ENCODE measurements at places on chromosomes 6 and 20. TPM values are rescaled to one million over a fixed set of nuclear protein-coding genes. Genes with fewer than 3 reads are reported as not detected.

DNA sequence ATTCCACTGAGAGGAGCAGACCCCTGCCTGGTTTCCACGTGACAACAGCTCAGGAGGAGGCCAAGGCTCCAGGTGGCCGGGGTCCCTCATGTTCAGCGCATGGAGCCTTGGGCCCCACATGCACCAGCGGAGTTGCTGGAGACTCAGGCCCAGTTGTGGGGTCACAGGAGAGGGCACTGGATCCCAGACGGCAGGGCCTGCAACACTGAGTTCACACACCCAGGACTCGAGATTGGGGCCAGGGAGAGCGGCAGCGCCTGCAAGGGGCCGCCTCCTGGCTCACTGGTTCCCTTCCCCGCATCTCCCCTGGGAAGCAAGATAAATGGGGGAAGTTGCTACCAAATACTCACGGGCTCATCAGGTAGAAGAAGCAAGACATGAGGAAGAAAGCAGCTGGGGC, 348.1 kb downstream of the ZFAND3 start:
- DNase-seq: no peak

DNA sequence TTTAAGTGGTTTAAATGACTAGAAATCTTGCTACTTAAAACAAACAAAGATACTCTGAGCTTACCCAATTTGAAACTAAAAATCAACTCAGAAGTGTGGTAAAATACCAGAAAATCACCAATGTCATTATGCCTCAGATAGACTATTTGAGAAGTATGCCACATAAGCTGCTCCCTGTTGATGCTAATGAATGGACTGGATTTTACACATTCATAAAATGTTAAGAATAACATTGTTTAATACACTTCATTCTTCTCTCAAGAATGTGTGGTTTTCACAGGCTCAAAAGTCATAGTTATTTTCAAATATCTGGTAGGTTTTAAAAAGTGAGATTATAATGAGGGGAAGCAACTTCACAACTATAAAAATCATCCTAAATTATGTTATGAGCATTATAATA, 170.6 kb downstream of the TASP1 start:
- no peak for DNase-seq

GRCh38 chr6:17542243-17542642, 57.9 kb upstream of the FAM8A1 start:
- no peak for DNase-seq

The DTD1 gene
- 66.6 TPM for polyA plus RNA-seq

DNA sequence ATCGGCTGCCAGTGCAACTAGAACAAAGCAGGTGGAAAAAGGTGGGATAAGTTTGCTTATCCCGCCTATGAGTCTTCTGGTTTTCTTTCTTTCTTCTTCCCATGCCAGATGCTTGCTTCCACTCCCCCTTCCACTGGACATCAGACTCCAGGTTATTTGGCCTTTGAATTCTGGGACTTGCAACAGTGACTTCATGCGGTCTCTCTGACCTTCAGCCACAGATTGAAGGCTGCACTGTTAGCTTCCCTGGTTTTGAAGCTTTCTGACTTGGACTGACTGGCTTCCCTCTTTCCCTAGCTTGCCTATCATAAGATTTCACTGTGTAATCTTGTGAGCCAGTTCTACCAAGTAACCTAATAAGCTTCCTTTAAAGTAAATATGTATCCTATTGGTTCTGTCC, 878.4 kb upstream of the GJE1 start:
- no peak for DNase-seq

DNA sequence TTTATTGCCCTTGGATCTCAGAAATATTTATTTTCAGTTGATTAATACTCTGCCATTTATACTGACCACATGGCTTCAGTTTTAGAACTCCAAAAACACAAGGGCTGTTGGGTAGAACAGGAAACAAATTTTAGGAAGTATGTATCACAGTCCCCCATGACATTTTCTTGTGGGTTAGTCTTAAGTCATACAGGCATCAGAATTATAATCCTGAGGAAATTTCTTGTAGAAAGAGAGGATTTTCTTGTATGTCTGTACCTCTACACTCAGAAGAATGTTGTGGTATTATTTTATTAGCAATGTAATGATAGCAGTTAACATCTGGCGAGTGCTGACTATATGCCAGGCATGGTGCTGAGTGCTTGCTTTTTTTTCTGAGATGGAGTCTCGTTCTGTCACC, 302.9 kb downstream of the CLIC5 start:
- no peak for DNase-seq

The SLC32A1 gene
- not detected for polyA plus RNA-seq

The TMEM244 gene
- 0.76 TPM for polyA plus RNA-seq

The OR10C1 gene
- not detected for polyA plus RNA-seq

The STMND1 gene
- polyA plus RNA-seq: not detected

The RBM24 gene
- polyA plus RNA-seq: not detected

The TMX4 gene
- 88.2 TPM for polyA plus RNA-seq

DNA sequence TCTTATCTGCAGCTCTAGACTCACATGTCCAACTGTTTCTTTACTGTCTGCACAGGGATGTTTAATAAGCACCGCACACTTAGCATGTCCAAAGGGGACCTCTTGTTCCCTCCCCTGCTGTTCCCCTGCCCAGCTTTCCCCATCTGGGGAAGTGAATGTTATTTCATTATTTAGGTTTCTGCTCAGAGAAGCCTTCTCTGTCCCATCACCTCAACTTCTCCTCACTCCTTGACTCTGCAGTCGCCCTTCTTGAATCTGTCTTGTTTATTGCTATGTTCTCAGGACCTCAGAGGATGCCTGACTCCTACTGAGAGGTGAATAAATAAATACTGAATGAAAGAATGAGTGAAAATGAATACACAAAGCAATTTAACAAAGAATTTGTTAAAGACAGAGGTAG, 121.0 kb downstream of the SASH1 start:
- DNase-seq: no peak

- DNase-seq: no peak
Observed at GRCh38 chr20:50445354-50446151, 64.6 kb upstream of the PTPN1 start.

DNA sequence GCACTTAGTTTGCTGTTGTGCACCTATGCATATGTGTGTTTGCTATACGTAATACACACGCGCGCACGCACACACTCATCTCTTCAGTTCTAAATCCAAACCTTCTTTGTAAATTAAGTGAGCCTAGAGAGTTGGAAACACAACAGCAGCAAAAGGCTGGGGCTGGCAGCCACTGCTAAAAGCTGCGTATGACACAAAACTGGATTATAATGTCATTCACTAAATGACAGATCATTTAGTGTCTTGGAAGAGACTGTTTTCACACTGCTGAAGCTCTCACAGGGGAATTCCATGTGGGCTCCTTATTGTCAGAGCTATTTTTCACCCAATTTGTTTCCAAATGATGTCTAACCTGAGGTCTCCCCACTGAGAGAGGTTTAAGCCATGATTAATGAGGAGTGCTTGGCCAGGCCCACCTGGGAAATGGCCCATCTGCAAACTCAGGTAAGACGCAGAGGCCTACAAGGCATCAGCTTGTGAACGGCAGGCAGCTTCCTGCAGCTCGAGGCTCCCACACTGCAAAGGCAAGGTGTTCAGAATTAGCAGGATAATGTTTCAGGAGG, 94.2 kb downstream of the OLIG3 start:
- no peak for DNase-seq

GRCh38 chr6:41066867-41067304, 5.3 kb downstream of the OARD1 start:
- peak; percentile 57 for DNase-seq

The ZC3H12D gene
- polyA plus RNA-seq: not detected

- no peak for DNase-seq
Observed at GRCh38 chr6:135921188-135921587, 69.7 kb downstream of the PDE7B start.

The CD24 gene
- polyA plus RNA-seq: 0.28 TPM

The SLC44A4 gene
- polyA plus RNA-seq: not detected

DNA sequence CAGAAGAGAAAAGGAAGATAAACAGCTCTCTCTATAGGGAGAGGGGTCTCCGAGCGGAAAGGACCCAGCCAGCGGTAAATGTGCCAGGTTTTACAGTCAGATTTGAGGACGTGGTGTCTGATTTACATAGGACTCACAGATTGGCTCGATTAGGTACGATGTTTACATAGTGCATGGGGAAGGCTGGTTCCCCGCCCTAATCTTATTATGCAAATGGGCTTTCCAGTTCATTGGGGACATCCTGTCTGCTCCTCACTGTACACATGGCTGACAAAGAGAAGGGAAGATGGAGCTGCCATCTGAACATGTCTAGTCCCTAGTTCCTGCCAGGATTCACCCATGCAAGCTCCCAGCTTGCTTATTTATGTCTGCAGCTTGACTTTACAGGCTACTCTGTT, 119.9 kb downstream of the RNF144B start:
- no peak for DNase-seq

GRCh38 chr20:346640-347316, at the start of gene NRSN2:
TSS of gene NRSN2 (plus strand) at chr20:347111. CDS start at chr20:349644, 2,533 bp downstream.
- peak; percentile 33 for DNase-seq

DNA sequence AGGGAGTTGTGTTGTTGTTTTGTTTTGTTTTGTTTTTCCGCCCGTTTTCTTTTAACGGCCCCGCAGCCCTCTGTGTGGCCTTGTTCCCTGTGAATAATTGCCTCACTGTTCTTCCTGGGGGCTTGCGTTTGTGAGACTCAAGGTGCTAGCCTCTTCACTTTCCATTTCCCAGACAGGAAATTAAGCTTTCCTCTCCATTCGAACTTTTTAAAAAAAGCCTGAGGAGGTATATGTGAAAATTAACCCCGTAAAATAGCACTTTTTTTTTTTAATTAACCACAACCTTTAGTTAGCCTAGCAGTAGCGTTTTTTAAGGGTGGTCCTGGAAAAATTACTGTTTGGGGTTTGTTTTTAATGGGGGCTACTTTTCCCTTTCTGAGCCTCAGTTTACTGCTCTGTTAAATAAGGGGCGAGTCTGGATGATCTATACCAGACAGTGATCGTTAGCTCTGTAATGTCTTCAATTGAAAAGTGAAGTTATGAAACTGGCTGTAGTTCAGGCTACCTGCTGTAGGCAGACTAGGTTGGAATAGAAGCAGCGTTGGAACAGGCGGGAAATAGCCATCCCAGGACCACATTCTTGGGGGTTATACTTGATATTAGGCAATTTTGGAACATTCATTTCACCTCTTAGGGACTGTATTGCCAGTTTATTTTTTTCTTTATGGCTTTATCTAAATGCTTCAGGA, 1.7 kb downstream of the STX16 start:
- peak; percentile 66 for DNase-seq

DNA sequence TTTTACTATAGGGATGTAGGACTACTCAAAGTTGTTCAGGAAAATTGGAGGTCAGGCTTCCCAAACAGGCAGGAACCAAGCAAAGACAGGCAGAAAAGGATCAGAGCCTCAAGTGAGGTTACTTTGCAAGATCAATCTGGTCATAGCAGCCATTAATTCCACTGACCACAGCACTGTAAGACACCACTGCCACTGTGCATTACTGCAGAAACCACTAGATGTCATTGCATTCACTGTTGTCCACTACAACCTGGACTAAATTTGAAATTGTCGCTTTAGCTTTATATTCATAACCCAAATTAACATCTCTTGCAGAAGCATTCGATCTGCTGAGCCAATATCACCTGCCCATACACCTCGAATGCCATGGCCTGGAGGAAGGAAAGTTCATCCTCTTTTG, 126.9 kb upstream of the UFL1 start:
- no peak for DNase-seq

- peak; percentile 33 for DNase-seq
Observed at GRCh38 chr6:111805511-111806164, 67.6 kb downstream of the FYN start.

DNA sequence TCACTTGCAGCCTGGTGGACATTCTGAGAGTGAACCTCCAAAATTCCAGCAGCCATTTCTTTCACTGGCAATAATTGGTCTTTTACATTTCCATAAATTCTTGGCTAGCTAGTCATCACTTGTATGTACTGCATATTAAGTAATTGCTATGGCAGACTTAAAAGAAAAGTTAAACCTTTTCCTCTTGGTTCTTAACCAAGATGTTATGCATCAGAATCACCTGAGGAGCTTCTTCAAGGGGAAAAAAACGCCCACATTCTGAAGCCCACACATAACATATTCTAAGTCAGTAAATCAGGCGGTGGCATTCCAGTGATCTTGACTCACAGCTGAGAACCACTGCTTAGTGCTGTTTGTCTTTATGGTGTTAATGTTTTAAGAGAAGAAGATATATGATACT, 37.0 kb downstream of the CDC40 start:
- no peak for DNase-seq

DNA sequence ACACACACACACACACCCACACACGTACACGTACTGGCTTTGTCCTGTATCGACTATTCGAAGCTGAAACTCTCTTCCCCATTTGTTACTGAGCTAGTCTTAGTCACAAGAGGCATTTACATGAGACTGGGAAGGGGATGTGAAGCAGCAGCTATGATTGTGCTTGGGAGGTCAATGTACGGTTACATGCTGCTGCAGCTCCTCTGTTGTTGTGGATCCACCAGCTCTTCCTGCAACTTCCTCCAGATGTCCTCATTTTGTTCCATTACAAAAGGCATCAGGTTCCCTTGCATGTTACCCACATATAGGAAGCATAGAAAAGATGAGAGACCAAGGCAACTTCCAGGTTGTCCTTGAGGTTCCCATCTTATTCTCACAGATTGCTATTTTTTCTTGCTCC, 612.4 kb upstream of the IMPG1 start:
- no peak for DNase-seq

DNA sequence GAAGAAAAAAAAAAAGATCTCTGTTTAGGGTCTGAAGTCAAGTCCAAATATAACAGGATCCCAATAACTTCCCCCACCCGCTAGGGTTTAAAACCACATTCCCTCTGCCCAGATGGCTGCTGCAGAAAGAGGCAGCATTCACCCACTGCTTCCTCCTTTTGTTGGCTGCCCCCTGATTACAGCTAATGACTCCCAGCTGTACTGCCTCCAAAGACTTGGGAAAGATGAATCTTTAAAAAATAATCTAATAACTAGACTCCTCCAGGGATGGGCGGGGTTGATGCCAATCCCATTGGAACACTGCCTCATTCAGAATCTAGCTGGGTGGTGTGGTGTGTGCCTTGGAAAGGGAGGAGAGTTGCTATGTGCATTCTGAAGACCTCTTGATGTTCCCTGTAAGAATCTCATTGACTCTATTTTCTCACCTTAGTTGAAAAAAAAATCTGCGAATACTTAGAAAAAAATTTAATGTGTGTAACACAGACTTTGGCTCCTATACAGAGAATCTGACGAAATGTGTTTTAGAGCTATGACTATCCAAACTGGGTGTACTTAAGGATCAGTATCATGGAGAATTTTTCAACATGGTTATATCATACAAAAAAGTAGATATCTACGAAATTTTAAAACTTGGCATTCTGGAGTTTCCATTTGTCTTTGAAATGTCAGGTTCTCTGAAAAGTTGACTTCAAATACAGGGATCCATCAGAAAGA, 174.0 kb downstream of the RNF144B start:
- DNase-seq: no peak

The NKX2-4 gene
- not detected for polyA plus RNA-seq

DNA sequence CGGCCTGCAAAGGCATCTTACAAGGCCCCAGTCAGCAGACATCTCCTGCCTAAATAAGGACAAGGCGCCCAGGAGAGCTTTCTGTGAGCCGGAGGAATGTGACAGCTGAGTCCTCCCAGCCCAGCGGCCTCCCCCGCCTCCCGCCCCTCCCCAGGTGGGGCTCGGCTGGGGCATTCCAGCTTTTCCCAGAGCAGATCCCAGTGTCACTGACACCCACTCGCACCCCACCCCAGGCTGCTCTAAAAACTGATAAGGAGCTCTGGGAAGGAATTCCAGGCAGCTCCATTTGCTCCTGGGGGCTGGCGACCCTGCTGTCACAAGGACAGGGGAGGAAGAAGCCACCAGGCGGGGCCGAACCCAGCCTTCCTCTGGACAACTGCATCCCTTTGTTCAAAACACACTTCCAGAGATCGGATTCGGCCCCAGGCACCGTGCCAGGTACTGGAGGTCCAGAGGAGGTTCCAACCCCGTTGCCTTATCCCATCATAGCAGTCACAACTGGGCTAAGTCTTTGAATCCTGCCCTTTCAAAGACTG, 49.7 kb downstream of the JPH2 start:
- no peak for DNase-seq
